ENCODE measurements at places on chromosomes 1 and 21.

DNA sequence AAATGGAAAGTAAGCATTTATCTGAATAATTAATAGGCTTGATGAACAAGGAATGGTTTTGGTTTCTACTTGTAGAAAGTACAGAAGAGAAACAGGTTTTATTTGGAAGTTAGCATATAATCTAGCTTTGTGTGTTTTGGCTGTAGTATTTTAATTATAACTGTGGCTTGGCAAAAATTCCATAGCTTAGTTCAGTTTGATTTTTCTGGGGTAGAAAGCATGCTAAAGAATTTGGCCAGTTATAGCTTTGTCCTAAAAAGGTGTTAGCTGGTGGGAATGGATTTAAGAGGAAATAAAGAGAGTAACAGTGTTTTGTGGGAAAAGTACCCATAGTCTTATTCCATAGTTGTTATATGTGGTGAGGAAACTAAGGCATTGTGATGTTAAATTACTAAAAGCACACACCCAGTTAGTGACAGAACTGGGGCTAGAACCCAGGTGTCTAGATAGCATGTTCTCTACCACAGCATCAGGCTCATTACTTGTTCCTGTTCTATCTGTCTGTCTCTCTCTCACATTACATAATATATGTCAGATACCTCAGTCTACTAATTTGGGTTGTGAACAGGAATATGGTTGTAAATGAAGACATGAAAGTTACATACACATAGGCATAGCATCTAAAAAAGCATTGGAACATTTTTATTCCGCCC lies 55.0 kb downstream of the MPZL1 start:
- no peak for DNase-seq

DNA sequence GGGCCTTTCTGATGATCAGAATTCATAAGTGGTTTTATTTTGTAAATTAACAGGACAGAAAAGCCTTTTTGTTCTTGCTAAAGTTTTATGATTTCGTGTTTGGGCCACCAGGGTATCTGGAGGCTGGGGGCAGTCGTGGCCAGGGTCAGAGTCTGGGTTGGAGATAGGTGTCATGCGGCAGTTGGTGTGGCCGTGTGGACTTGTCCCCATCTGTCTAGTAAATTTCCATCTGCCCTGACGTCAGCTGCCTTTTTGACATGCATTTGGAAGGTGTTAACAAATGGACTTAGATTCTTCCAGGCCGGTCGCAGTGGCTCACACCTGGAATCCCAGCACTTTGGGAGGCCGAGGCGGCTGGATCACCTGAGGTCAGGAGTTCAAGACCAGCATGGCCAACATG lies 56.8 kb downstream of the SKI start:
- no peak for DNase-seq

GRCh38 chr1:62198781-62199125 lies 4.1 kb downstream of the L1TD1 start:
- no peak for DNase-seq

- DNase-seq: peak; percentile 60
These were observed at the start of gene PTPRU for GRCh38 chr1:29235955-29236711. PTPRU (plus strand) TSS chr1:29236522; CDS start chr1:29236645, 123 bp downstream.

GRCh38 chr21:20789729-20790500 lies 208.3 kb upstream of the NCAM2 start:
- DNase-seq: no peak

GRCh38 chr1:116078699-116079223 lies 32.4 kb upstream of the MAB21L3 start:
- no peak for DNase-seq

GRCh38 chr1:246291127-246291526 lies 216.0 kb downstream of the SMYD3 start:
- peak; percentile 47 for DNase-seq

DNA sequence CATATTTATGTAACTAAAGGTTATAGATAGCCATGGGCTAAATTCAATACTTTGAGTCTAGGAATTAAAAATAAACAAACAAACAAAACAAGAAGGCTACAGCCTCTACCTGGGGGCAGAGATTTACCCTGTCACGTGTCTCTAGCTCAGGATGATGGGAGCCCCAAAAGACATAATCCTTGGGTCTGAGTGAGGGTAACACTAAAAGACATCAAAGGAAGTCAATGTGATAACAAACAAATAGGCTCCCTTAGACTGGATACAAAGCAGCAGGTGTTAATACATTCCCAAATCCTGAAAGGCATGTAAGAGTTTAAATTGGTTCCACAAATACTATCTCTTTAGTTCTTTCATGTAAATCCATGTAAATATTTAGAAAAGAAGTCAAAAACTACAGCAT lies 10.7 kb downstream of the MYSM1 start:
- peak; percentile 3 for DNase-seq

DNA sequence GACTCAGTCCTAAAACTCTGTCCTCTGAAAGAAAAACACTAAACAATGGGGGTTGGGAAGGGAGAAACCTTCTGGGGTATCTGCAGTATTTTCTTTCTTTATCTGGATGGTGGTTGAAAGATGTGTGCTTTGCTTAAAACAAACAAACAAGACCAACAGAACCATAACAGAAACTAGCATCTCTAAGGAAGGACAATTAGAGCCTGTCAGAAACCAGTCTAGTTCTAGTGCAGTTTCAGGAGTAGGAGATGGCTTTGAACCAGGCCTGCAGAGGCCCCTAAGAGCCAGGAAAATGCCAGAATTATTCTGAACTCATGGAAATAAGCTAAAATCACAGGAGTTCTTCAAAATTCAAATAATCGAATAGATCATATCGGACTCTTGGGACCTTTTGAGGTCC lies 18.5 kb downstream of the ILDR2 start:
- DNase-seq: no peak
